NCI-H774 (cell line): ENCODE measurements at places on chromosomes 2 and 18.

DNA sequence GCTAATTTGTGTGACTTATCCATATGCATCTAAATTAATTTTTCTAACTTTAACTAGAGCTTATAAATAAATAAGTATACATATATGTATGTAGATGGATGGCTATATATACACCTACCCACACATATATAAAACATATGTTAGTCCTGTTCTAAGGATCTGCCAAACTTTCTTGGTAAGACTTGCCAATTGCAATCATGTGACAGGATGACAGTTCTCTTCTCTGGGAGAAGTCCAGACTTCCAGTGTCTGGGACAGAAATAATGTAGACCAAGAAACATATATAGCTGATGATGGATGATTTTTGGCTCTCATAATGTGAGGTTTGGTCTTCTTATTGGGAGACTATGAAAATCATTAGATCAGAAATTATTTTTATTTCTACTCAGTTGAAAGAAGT lies 30.6 kb upstream of the NR4A2 start:
- DNase-seq: no peak

DNA sequence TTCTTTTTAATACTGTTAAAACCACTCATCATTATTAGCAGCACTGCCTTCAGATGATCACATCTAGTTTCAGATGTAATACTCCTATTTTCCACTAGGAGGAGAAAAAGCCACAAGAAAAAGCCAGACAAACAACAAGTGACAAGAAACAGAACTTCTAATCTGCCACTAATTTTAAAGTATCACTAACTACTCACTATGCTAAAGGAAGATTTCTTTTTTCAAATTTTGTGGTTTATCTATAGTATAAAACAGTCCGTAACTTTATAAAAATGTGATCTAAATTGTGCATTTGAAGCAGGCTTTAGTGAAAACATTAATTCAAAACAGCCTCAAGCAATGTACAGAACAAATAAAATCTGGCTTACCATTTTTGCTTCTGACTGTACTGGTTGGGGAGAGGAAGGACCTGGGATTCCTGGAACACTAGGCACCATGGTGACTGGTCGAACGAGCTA lies 56.8 kb downstream of the ATF2 start:
- peak; percentile 10 for DNase-seq

DNA sequence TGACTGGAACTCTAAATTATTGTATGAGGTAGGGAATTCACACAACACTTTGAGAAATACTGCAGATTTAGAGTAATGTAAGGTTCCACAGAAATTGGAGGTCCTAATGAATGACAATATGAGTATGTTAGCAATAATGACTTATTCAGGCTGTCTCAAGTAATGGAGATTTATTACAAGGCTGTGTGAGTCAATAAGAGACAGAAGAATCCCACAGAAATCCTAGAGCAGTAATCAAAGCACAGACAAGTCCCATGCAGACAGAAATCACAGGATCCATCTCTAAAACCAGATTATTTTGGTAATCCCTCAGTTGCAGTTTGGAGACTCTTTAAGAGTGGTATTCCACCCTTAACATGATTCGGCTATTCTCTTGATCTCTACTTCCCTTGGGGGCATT lies 83.6 kb downstream of the FAM161A start:
- DNase-seq: no peak

DNA sequence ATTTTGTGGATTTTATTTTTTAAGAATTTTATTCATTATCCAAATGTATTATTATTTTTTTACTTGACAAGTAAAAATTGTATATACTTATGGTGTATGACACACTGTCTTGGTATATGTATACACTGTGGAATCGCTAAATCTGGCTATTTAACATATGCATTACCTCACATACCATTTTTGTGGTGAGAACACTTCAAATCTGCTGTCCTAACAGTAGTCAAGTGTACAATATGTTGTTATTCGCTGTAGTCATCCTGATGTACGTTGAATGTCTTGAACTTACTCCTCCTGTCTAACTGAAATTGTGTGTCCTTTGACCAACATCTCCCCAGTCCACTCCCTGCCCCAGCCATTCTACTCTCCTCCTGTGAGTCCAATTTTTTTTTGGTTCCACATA lies 153.2 kb upstream of the PTPRM start:
- no peak for DNase-seq

- DNase-seq: peak; percentile 14
Measured at GRCh38 chr2:158214431-158214830, 112.8 kb downstream of the UPP2 start.

DNA sequence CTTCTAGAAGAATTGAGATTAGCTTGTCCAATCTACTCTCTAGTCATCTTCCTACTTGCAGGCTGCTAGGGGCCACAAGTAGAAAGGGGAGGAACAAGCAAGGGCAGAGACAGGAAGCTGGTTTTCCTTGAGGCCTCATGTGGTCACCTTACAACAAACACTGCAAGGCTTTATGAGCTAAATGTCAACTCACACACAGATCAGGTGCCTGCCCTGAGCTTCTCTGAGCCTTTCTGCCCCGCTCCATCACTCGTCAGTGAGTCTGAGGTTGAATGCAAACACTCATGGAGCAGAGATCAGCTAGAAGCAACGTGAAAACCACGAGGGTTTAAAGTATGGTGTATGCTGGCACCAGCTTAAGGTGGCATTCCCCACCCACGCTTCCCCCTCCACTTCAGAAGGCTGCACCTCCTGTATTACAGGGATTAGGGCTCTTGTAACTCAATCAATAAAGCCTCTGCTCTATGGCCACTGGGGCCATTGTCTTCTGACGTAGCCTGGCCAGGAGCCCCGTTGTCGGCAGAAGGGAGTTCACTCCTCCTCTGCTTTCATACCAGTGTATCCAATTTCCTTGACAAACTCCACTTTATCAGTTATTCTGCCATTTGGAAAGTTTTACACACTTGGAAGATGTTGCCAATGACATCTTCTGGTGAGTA lies 5.4 kb upstream of the CRYGC start:
- no peak for DNase-seq

GRCh38 chr18:56038171-56039030 lies 450.4 kb upstream of the TCF4 start:
- no peak for DNase-seq

DNA sequence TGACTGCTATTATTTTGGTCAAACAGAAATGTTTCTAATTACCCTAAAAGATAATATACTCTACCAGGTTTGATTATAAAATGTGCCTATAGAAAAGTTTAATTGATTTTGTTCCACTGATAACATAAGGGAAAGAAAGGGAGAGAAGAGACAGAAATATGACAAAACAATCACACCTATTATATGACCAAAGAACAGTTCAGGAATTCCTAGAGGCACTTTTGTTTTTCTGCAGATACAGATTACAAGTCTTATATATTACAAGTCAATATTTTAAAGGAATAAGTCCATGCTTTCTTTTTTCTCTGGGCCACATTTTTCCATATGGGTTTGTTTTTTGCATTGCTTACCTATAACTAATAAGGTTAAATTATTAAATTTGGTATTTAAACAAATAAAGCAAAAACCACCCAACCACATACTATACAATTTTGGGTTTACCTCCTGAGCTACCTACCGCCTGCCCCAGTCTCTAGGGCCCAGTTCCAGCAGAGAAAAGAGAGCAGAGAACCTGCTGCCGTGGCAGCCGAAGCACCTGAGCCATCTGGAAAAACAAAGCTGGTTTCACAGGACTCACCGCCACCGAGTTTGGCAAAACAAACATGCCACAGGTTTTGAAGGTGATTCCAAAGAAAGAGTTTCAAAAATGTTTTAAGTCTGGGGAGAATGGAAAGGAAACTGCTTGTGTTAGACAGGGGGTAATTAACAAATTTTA lies 92.1 kb downstream of the DYM start:
- peak; percentile 26 for DNase-seq

DNA sequence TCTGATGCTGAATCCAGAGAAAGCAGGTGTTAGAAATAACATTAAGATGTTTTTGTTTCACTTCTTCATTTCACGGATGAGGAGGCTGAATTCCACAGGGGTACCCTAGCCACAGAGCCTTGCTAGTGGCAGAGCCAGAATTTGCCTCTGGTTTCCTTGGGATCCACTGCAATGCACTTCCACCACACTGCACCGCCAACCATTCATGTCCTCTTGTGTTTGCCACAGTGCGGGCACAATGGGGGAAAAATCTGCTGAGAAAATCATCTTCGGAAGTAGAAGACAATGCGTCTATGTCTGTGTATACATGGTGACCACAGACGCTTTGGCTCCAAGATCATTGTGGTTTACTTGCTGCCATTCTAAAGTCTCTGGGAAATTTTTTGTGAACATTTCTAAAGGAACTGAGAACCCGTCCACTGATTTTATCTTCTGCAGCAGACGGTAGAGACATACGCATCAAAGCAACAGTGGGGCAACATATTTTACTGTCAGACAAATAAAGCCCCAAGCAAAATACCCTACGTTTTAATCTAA lies 14.9 kb downstream of the ICOS start:
- no peak for DNase-seq

DNA sequence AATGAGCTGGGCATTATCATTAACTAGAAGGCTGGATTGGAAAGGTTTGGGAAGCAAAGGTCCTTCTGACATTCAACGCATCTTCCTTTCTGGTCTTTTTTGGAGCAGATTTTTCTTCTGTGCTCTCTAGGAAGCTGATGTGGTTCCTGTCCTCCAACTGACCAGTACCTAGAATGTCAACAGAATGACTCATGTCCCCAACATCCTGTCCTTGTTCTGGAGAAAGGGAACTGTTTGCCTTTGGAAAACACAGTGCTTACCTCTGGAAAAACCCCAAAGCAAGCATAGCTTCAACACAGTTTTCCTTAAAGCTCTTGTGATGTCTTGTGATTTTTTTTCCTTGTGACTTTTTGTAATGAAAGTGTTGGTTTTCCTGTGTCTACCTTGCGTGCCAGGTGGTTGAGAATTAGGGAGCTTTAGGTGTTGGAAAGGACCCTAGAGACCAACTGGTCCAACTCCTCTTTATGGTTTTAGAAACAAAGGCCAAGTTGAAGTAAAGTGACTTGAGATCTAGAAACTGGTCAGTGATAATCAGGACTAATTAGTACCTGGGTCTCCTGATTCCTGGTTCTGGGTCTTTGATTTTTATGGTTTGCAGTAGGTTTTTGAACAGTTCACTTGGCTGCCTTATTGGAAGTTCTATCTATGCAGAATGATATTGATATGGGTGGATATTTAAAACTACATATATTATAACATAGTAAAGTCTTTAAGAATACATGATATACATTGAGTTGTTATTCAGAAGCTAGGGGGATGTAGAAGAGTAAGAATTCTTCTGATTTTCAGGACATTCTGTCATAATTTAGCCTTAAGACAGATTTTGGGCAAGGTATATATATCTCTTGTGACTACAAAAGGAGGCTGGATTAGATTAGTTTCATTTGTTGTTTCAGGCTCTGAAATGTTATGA lies 70.5 kb downstream of the FMNL2 start:
- DNase-seq: no peak

- no peak for DNase-seq
Measured at GRCh38 chr2:63651356-63651755, 62.6 kb downstream of the MDH1 start.

- DNase-seq: no peak
Measured at GRCh38 chr2:49248506-49248905, 94.2 kb upstream of the FSHR start.

GRCh38 chr2:197137826-197138477 lies 172.6 kb downstream of the ANKRD44 start:
- DNase-seq: no peak

- no peak for DNase-seq
Measured at GRCh38 chr18:48842259-48843061, 108.3 kb downstream of the SMAD7 start.

DNA sequence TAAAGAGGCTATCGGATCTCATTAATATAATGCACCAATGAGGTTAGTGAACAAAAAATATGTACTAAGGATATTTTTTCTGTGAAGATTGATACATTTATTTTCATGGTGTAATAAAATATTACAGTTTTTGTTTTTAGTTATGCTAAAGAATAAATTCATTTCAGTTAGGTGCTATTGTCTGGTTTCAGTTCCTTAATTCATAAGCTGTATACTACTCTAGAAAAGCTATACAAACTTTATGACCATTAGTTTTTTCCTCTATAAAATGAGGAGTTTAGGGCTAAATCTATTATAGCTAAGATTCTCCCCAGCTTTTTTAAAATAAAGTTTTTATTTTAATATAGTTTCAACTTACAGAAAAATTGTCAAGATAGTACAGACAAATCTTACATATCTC lies 1311.7 kb upstream of the NXPH2 start:
- DNase-seq: no peak

DNA sequence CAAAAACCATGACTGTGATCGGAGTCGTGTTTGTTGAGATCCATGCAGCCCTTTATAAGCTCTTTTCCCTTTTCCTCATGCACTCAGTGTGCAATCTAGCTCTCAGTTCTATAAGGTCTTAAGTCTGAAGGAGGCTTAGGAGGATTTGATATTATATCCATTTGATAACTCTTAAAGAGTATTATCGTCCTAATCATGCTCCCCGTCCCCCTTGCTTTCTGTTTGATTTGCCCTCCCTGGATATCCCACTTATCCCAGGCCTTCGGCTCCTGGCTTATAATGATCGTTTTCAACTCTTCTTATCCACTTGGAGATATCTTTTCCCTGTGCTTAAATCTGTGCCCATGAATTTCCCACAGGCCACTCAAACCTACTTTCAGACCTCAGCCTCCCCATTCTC lies 1917.7 kb upstream of the PIK3C3 start:
- no peak for DNase-seq

DNA sequence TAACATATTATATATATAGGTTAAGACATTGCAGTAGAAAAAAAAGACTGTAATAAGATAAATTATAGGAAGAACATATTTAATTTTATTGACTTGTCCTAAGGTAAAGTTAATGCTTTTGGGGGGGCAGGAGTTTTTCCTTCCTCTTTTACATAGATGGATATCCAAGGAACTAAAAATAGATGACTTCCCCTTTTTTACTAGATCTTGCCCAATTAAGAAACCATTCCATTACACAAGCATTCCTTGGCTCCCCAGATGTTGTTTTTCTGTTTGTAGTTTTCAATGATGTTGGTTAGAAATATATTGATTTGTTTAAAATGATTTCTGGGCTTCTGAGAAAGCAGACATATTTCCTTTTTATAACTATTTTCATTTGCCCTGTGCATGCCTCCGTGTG lies 22.4 kb upstream of the PMAIP1 start:
- no peak for DNase-seq

DNA sequence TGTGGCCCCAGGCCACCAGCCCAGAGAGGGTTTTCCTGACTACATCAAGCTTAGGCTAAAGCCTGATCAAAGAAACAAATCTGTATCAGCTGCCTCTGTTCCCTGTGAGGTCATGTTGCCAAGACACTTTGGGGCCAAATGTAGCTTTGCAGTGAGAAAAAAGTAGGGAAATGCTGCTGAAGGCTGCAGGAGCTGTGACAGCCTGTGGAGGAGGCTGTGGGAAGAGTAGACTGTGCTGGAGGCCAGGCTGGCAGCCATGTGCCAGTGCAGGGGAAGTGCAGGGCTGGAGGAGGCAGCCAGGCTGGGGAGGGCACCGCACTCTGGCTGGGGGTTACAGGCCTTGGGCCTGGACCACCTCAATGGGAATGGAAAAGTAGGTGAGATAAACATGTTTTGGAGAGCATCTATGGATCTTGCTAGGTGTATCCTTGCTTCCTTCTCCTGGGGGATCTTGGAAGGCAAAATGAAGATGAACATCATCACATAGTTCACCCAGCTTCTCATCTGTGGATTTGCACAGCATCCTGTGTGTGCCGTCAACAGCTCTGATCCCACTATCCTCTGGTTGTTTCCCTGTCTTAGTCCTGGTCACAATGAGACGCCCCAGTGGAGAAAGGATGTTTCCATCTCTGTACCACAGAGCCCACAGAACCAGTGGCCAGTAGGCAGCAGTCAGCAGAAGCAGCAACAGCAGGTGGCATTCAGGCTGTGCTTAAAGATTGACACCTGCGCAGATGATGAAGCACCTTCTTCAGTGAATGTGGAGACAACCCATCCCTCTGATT lies 103.8 kb upstream of the COPS8 start:
- no peak for DNase-seq

GRCh38 chr2:148965623-148966437 lies 72.7 kb upstream of the LYPD6B start:
- DNase-seq: no peak
